D341Med (cell line): ENCODE measurements at places on chromosomes 4 and X.

GRCh38 chr4:23818097-23818885 lies 71.6 kb downstream of the PPARGC1A start:
- no peak for DNase-seq

GRCh38 chr4:10942156-10942555 lies 257.6 kb upstream of the CLNK start:
- no peak for DNase-seq

DNA sequence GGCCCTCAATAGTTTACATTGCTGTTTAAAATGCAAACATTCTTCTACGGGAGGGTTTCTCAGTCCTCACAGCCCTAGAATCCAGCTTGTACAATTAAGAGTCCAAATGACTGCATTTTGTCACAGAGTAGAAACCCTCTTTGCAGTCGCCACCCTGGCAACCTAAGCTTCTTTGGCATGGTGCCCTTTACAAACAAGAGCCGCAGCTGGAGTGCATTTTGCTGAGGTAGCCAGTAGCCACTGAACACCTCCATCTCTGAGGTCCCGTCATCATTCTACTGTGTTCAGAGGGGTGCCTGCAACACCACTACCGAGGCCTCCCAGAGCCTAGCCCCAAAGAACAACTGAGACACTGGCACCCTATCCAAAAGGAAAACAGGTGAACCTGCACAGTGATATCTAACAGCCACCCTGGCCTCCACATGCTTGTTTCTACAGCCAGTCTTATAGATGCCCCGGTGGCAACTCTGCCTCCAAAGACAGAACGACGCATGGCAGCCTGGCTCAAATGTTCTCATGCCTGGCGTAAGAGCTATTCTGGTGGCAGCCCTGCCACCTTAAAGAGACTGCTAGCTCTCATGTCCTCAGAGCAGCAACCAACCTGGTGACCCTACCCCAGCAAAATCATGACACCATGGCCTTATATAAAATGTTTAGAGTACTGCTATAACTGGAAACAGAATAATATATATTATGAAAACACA lies 801.9 kb downstream of the TECRL start:
- DNase-seq, result no peak

GRCh38 chr4:123469245-123469644 lies 72.7 kb downstream of the SPRY1 start:
- DNase-seq, result no peak

DNA sequence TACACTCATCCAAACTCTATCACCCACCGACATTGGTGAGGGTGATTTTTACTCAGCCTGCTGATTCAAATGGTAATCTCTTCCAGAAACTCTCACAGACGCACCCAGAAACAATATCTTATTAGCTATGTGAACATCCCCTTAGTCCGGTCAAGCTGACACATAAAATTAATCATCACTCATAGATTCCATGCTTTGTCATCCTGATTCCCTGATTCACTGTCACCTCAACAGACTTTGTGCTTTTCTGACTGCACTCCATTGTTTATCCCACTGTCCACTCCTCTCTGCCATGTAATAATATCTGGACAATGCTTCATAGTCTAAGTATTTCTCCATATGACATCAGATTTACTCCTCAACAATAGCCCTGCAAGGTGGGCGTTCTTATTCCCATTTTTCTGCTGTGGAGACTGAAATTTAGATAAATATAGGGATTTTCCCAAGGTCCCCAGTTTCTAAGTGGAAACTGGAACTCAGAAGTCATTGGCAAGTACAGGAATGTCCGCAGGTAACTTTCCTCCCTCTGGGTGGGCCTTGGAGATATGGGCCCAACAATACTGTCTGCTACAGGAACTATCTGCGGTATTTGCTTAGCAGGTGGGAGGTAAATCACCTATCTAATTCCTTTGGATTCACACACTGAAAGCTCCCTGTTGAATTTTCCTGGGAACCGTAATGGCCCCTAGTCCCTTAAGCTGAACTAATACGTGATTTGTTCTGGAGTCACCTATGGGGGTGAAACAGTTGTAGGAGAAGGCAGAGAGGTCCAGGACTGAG lies 228.6 kb upstream of the BCOR start:
- no peak for DNase-seq

DNA sequence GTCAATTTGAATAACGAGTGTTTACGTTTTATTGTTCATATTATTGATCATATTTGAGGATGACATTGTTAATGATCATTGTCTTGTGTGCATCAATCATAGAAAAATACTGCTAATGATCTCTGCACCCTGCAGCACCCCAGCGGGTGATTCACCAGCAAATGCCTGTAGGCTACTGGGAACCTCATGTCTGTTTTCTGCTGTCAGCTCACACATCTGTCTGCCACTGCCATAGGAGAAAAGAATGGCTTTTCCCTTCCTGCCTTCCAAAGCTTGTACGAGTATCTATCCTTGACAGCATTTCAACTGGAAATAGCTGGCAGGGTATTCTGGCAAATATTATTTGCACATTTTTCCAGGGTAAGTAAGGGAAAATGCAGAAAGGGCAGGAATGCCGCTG lies 272.1 kb upstream of the TRAM1L1 start:
- no peak for DNase-seq

DNA sequence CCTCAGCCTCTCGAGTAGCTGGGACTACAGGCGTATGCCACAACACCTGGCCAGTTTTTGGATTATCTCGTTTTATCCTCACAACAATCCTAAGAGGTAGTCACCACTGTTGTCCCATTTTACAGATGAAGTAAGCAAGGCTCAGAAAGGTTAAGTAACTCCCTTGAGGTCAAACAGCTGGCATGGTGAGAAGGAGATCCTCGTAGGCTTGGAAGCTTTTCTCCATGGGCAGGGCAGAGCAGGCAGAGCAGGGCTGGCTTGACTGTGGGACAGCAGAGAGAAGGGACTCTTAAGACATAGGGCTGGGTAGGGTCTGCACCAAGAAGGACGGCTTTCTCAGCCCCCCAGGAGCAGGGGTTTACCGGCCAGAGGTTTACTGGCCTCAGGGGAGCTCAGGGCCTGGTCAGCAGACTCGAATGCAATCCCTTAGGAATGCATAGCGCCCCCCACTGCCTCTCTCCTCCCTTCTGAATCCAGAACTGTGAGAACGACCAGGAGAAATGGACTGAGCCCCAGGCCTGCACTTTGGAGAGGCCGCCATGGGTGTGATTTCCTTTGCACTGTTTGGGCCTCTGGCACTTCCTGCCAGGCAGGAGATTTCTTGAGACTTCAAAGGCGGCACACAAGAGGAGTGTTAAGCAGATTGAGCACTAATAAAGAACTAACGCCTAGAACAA lies 14.0 kb upstream of the CDKN2AIP start:
- DNase-seq, result no peak

DNA sequence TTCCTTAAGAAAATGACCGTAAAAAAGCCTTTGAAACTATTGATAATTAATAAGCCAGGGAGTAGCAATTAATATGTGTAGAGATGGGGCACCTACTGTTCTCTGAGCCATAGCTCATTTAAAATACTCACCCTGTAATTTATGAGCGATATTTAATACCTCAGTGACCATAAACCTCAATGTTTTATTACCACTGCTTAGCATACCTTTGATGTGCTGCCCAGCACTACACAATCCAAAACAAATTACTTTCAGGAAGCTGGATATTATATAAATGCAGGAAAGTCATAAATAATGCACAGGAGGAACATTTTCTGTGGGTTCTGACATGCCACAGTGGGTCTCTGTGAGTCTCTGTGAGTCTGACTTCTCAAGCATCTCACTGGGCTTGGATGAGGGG lies 166.1 kb upstream of the RPL34 start:
- DNase-seq, result no peak
